Iris pigment epithelial cell (primary cell): ENCODE measurements at places on chromosomes 16 and 17.
A peak's percentile ranks its signal among the peaks of the same experiment; 100 is the strongest.

DNA sequence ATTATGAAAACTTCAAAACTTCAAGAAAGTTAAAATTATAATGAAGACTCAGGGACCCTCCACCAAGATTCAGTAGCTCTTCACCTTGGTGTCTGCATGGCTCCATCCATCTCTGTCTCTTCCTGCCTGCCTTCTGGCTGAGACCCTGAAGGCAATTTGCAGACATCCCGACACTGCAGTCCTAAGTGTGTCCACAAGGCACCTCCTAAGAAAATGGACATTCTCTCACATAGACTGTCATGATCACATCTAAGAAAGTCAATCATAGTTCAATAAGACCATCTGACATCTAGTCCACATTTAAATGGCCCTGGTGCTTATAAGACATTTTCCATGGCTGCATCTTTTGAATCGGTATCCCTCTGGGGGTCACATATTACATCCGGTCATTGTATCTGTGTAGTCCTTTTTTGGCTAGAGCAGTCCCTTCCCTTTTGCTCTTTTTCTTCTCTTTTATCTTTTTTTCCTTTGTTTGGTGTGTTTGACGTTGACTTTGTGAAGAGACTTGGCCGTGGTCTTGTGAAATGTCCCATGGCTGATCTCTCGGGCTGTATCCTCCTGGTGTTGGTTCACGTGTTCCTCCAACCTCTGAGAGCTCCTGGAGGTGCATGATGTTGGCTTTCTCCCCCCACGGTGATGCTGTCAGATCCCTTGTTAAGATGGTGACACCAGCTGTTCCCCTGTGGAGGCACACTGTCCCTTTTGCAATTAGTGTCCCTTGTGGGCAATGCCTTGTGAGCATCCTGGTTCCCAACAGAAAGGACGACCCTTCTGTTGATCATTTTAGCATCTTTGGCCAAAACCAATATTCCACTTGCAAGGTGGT is 5.0 kb upstream of the TNFRSF13B start:
- DNase-seq = no peak

DNA sequence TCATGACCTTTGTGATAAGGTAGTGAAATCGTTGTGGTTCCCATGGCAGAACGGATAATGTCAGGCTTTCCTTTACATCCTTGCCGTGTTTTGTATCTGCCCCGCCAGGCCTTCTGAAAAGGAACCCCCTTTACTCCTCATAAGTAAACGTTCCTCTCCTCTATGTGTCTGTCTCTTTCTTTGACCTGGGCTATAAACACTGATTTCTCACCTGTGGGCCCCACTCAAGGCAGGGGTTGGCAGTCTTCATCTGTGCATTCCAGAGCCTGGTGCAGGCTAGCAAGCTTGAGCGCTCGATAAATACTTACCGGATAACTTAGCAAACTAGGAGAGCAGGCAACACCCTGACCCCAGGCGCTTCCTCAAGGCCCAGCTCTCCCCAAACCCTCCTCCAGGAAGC is 7.3 kb upstream of the HAP1 start:
- DNase-seq = no peak

GRCh38 chr16:85566561-85567100 is 46.5 kb upstream of the GSE1 start:
- DNase-seq = no peak

DNA sequence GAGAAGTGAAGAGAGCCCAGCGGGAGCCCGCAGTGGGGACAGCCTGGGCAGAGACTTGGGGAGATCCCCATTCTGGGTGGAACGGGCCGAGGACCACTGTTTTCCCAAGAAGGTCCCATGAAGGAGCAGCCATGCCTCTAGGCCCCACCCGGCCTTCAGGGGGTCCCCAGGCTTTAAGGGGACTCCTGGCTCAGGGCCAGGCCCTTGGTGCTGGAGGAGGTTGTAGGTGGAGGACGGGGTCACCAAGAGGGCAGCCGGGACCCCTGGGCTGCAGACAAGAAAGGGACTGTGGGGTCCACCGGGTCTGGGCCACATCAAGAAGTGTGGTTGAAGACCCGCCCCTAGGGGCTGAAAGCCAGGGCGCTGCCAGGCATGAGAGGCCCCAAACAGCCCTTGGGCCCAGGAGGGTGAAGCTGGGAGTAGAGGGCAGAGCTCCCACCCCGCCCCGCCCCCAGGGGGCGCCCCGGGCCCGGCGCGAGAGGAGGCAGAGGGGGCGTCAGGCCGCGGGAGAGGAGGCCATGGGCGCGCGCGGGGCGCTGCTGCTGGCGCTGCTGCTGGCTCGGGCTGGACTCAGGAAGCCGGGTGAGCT is at the start of gene PRSS21:
PRSS21 (plus strand) TSS at position 487 of the 589 bp plus-strand sequence; CDS start at position 519, 32 bp downstream.
- no peak for DNase-seq

DNA sequence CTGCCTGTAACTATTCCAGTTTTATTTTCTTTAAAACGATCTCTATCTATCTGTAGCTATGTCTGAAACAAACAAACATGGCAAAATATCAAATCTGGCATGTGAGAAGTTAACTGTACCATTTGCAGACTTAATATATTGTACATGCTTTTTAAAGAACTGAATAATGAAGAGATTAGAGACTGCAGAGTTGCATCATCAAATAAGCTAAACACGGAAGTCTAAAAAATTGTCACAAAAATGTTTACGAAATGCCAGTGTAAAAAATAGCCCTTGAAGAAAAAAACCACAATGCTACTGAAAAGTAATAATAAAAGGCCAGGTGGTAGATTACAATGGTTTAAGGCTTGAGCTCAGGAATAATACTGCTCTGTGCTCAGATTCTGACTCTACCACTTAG is 43.1 kb downstream of the HS3ST3A1 start:
- peak; percentile 45 for DNase-seq

GRCh38 chr17:61205401-61205800 is 194.2 kb upstream of the TBX2 start:
- no peak for DNase-seq

- no peak for DNase-seq
These were observed 158.4 kb upstream of the IRX3 start for GRCh38 chr16:54444851-54445458.
